ENCODE measurements at places on chromosomes 11 and 22.

GRCh38 chr11:115707180-115707905, 203.1 kb upstream of the CADM1 start:
- DNase-seq: no peak

DNA sequence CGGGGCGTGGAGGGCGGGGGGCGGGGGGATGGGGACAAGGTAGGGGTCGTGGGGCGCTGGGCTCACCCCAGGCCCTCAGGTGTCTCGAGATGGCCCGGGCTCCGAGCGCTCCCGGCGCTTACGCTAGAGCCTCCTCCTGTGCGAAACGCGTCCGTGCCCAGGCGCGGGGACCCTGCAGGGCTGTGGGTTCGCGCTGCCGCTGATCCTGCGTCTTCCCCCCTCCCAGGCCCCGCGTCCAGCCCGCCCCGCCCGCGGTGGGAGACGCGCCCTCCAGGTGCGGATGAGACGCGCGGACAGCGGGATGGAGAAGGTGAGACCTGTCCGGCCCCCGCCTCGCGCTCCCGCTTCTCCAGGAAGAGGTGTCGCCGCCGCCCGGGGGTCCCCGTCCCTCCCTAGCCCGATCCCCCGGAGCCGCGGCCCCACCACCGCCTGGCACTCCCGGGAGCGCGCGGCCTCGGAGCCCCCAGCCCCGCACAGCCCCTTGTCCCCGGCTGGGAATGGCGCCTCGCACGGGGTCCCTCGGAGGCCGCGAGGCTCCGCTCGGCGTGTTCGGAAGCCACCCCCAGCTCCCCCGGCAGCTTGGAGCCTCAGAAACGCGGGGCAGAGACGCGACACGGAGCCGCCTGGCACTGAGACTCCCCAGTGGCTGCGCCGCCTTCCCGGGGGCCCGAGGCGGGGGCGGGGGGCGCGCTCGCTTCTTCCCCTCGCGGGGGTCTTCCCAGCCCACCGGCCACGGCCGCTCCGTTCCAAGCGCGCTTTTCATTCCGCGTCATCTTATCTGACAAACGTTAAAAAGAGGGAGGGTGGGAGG, 27.6 kb upstream of the TOLLIP start:
- no peak for DNase-seq

DNA sequence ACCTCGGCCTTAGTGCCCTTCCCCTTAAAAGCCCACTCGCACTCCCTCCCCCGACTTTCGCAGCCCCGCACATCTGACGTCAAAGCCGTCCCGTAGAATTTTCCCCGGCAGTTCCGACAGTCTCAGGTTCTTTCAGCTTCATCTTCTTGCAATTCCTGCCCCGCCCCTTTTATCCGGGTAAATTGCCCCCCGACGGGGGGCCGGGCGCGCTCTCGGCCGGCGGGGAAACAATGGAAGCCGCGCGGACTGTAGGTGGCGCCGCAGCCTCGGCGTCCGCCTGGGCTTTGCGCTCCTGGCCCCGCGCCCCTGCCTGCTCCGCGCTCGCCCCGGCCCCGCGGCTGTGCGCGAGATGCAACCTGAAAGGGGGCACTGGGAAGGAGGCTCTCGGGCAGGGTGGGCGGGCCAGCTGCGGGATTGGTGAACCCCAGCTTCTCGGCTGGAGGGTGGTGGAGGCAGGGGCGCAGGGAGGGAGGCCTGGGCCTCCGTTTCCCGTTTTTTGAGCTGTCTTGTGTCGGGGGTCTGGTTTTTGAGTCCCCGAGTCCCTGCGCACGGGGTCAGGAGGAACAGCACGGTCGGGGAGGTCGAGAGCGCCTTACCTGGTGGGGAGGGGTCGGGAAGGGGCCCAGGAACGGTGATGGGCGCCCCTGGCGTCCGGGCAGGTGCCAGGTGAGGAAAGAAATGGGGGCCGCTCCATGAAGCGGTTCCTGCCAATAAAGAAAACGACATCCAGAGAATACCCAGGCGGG, 859 bp upstream of the FGF19 start:
- DNase-seq: no peak

DNA sequence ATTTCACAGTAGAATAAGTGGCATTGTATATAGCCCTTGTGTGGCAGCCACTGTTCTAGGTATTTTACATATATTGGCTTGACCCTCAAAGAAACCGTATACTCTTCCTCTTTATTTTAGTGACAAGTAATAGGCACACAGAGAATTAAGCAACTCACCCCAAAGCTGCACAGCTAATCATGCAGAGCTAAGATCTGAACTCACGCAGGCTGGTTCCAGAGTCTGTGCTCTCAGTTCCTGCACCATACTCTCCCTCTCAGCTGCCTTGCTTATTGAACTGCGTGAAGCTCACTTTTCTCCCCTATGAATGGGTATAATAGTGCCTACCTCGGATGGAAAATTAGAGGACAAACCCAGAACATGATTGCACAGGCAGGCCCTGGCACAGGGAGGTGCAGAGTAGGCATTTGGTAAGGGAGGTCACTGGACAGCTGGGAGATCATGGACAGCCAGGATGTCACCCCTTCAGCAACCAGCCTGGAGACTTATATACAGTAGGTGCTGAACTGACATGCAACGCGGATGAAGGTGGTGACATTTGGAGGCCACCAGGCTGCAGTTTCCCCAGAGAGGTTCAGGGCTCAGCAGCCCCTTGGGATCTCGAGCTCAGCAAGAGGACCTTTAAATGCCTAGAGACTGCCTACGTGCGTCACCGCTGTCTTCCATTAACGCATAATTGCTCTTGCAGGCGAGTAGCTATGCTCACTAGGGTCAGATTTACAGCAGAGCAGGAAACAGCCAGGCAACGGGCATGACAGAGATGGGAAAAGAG, 78.4 kb upstream of the TP53I11 start:
- DNase-seq: no peak
